ENCODE measurements at places on chromosomes 7 and 10.

- no peak for DNase-seq
Measured at GRCh38 chr7:95999481-95999880, 227.1 kb downstream of the DYNC1I1 start.

DNA sequence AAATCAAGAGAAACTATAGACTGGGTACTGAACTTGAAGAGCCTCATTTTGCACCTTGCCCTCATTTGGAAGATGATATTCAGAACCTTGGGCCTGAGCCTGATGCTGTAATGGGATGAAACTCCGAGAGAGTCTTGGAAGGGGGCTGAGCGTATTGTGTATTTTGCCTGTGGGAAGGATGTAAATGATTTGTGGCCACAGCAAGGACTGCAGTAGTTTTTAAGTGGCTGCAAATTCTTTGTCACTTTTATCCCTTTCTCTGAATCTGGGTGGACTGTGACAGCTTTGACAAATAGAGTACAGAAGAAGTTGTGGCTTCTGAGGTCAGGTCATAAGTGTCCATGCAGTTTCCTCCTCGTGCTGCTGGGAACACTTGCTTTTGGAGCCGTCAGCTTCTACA lies 221.2 kb downstream of the ADRA2A start:
- DNase-seq = no peak

DNA sequence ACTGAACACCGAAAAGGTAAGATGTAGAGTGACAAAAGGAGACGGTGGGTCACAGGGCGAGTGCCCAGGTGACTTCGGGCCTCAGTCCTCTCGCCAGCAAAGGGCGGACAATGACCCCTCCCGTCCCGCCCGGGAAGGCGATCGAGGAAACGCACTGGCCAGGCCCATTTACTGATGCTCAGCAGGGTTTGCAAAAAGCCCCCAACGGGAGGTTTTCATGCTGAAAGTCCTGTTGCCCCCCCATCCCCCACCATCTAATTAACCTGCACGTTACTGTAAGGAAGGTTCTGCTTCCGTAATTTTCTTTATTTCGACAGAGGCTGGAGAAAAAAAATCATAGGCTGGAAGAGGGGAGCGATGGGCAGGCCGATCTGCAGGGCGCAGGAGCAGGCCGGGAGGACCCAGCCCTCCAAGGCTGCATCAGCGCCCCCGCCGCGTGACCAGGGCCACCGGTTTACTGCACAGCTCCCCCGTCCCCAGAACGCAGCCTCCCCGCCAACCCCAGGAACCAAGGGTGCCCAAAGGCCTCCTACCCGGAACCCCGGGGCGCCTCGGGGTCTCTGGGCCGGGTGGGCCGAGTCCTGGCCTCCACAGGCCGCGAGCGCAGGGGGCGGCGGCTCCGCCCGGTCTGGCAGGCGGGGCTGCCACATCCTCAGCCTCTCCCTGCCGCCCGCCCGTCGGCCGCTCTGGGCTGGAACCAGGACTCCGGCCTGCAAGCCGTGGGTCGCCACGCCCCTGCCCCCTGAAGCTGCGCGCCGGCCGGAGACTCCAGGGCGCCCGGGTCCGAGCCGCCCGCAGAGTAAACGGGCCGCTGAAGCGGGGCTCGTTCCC lies 613 bp downstream of the OAT start:
- peak; percentile 35 for DNase-seq

- DNase-seq = no peak
Measured at GRCh38 chr10:95404864-95405263, 114.1 kb upstream of the PDLIM1 start.

GRCh38 chr10:98446661-98447221 lies at the start of gene HPS1:
Gene HPS1 (minus strand): TSS chr10:98446935. CDS start chr10:98443240, 3,695 bp downstream.
- no peak for DNase-seq

- DNase-seq = no peak
Measured at GRCh38 chr7:107007007-107007891, 37.3 kb upstream of the PRKAR2B start.

GRCh38 chr10:80599424-80599847 lies 61.7 kb downstream of the SH2D4B start:
- peak; percentile 0 for DNase-seq

DNA sequence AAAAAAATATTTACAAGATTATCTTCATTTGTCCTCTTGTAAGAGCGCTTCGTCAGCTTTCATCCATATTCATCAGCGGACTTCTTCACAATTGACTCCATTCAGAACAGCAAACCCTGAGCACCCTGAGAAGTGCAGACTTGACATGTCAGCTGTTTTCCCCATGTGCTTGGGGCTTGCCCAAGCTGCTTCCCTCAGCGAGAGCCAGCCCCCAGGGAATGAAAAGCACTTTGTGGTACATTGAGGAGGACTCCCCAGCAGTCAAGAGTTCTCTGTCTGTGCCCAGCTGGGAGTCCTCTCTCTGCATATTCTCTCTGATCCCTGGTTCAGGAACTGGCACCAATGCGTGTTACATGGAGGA lies 22.7 kb downstream of the HKDC1 start:
- no peak for DNase-seq

DNA sequence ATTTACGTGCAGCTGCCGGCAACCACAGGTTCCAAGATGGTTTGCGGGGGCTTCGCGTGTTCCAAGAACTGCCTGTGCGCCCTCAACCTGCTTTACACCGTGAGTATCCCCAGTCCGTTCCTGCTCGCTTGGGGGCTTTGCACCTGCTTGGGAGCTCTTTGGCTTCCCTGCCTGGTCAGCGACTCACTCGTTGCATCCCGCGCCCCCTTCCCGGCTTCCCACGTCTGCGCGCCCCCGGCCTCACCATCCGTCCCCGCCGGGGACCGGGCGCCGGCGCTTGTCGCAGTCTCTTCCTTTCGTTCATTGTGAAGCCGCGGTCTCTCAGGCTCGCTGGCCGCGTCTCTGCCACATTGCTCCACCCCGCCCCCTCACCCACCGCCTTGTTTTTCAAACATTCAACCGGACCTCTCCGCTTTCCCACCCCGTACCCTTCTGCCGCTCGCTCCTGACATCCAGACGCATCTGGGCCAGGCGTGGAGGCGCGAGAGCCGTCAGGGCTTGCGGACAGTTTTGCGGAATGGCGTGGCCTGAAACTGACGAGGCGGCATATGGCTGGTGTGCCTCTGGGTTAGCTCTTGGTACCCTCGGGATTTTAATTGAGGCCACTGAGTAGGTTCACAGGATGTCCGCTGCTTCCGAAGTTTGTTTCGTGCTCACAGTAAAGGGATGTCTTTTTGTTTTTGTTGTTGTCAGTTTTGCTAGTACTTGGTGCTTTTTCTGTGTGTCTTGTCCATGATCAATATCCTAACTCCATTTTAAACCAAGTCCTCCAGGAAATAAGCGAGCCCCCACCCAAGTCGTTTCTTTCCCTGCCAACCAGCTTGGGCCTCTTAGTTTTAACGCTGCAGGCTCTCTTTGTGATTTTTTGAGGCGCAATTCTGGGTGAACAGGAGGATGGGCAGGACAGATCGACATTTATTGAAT lies 639 bp downstream of the TSPAN13 start:
- no peak for DNase-seq

DNA sequence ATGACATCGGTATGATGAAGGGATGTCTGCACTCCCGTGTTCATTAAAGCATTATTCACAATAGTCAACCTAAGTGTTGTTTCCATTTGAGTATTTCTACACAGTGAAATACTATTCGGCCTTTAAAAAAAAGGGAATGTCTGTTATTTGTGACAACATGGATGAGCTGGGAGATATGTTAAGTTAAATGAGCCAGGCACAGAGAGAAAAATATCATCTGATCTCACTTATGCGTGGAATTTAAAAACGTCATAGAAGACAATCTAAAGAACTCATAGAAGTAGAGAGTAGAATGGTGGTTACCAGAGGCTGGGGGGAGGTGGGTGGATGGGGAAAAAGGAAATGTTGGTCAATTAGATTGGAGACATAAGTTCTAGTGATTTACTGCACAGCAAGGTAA lies 753.3 kb downstream of the GRM8 start:
- no peak for DNase-seq

DNA sequence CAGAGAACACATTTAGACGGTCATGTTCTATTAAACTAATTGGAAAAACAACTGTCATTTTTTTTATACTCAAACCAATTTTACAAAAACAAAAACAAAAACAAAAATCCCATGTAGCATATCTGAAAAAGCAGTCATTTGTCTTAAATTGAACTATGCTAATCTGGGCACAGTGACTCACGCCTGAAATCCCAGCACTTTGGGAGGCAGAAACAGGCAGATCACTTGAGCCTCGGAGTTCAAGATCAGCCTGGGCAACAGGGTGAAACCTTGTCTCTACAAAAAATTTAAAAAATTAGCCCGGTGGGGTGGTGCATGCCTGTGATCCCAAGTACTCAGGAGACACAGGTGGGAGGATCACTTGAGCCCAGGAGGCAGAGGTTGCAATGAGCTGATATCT lies 253.4 kb downstream of the DOCK4 start:
- no peak for DNase-seq

- no peak for DNase-seq
Measured at GRCh38 chr10:129498680-129499079, 31.6 kb downstream of the MGMT start.

DNA sequence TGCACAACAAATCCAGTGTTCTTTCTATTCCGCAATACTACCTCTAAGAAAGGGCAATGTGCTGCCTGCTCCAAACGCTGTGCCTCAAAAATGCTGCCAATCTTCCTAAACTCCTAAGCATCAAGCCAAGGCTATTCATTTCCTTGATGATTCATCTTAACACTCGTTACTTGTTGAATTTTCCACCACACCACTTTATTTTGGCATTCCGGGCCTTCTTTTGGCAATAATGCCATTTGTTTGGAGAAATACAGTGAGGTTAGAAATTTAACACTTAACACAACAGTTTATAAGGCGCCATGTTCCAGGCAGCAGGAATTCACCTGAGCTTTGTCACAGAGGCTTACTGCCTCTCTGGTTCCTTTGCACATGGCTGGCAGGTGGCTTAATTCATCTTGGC lies 82.6 kb upstream of the ABCB5 start:
- no peak for DNase-seq

- no peak for DNase-seq
Measured at GRCh38 chr7:51026341-51026740, 243.6 kb upstream of the GRB10 start.

DNA sequence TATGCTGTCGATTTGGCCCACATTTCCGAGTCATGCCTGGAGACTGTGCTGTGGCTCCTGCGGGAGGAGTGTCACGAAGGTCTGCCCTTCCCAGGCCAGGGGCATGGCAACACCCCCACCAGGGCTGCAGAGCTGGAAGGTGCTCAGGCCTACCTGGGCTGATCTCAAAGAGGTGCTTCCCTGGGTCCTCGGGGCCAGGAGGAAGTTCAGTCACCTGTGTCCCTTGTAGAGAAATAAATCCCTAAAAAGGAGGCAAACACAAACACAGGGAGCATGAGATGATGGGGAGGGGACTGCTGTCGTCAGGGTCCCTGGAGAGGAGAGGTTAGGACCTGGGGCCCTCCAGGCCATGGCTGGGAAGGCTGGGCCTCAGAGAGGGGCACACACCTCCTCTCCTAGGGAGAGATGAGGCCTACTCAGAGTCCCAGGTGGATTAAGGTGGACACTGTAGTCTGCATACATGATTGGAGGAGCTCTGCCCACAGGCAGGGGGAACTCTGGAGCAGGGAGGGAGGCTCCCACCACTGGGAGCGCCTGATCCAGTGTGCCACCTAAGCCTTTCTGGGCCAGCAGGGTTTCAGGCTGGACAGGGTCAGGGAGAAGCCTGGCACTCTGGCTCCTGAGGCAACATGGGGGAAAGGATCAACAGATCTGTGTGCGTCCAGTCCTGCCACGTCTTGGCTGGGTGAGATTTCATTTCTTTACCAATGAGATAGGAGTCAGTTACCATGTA lies 49.4 kb downstream of the ARHGAP22 start:
- no peak for DNase-seq

- no peak for DNase-seq
Measured at GRCh38 chr10:5828725-5829124, 15.5 kb upstream of the GDI2 start.

GRCh38 chr10:14995964-14996565 lies 36.9 kb downstream of the MEIG1 start:
- no peak for DNase-seq

- no peak for DNase-seq
Measured at GRCh38 chr10:75782463-75783248, 351.2 kb downstream of the LRMDA start.

DNA sequence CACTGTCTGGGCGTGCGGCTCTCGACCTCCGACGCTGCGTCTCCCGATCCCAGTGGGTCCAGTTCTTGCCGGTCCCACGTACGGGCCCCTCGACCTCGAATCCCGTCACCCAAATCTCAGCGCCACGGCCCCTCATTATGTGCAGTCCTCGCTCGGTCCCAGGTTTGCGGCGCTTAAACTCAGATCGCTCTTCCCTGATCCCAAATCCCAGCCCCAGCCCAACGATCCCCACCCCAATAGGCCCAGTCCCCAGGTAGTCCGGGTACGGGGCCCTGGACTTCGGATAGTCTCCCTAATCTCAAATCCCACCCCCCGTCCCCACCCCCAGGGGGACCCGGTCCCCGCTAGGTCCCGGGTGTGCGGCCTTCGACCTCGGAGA lies 666 bp downstream of the HNRNPF start:
- DNase-seq = no peak

GRCh38 chr10:34078745-34079470 lies 736.2 kb downstream of the PARD3 start:
- DNase-seq = peak; percentile 35

DNA sequence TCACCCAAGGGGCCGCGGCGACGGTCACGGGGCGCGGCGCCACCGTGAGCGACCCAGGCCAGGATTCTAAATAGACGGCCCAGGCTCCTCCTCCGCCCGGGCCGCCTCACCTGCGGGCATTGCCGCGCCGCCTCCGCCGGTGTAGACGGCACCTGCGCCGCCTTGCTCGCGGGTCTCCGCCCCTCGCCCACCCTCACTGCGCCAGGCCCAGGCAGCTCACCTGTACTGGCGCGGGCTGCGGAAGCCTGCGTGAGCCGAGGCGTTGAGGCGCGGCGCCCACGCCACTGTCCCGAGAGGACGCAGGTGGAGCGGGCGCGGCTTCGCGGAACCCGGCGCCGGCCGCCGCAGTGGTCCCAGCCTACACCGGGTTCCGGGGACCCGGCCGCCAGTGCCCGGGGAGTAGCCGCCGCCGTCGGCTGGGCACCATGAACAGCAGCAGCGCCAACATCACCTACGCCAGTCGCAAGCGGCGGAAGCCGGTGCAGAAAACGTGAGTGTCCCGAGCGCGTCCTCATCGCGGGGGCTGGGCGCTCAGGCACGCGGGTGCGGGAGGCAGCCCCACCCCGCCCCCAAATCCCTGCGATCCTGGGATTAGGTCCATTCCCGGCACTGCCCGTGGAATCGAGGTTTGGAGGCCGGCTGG lies 509 bp downstream of the AHR start:
- no peak for DNase-seq
